ENCODE measurements at places on chromosomes 1 and 21.

DNA sequence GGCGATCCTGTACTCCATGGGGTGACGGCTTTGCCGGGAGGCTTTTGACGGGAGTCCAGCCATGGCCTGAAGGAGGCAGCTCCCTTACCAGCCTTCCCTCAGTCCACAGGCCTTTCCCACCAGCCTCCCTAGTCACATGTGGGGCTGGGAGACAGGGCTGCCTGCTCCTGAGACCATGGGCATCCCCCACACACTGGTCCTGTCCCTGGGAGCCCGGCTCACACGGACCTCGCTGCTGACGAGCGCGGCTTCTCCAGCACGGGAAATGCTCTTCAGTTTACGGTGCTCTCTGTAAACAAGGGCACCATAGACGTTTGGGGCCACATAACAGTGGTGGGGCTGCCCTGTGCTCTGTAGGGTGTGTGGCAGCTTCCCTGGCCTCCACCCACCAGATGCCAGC, 104.5 kb upstream of the TMEM51 start:
- DNase-seq: no peak

GRCh38 chr1:172970186-172970585, 80.6 kb downstream of the TNFSF18 start:
- no peak for DNase-seq

DNA sequence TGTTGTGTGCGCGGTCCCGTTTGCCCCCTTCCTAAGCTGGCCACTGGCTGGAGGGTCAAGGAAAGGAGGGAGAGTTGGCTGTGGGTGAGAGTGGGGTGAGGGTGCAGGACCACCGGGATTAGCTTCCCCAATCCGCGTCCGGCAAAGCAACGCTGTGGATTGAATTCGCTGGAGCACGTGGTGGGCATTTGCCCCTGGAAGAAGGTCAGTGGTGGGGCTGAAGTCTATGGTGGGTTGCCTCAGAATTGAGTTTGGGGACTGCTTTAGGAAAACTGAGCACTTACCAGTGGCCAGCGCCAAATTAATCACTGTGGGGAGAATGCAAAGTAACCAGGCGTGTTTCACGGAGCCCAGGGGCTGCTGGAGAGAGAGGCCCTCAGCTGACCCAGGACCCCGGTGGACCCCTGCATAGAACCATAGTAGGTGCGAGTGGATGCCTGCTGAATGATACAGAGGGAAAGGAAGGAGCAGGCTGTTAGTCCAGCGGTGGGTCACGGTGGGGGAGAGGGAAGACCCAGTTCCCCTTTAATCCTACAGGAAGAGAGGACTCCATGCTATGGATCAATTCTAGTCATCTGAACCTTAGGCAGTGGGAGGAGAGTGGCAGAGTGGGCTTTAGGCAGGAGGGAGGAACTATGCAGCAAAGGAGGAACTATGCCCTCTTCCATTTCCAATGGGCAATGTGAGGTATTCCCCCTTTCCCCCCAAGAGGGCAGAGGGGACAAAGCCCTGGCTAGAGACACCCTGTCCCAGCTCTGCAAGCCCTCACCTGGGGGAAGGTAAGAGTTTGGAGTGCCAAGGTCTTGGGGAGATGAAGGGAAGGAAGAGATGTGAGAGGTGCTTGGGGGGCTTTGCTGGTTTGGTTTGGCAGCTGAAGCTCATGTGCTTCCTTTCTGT, 1.2 kb downstream of the TNFRSF8 start:
- DNase-seq: no peak

DNA sequence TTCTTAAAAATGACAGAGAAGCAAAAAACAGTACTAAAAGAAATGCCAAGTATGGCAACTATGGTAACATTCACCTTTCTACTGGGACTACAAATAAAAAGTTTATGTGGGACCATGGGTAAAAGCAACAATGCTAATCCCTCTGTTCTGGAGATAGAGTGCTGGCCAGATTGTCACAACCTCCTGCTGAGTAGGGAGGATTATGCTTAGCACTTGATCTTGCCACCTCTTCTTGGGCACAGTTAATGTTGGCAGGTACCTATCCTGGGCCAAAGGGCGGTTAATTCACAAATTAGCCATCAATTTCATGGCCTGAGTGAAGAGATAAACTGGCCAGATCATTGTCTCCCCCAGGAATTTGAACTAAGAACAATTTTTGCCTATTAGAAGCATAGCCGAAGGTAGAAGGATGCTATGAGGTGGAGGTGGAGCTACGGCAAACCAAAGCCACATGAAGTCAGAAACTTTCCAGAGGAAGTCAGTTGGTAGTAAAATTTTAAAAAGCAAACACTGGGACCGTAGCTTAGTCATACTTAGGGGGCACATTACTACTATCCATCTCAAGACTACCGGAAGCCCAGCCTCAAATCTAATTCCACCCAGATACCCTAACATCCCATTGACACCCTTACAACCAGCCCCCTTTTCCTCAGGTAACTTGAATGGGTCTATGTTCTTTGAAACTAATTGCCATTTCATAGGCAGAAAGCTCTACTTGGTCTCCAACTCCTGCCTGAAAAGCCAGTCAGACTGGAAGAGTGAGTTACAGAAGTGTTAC, 2.7 kb downstream of the SCYL3 start:
- peak; percentile 52 for DNase-seq

GRCh38 chr1:41917835-41918449, 780 bp downstream of the HIVEP3 start:
- DNase-seq: peak; percentile 45

- no peak for DNase-seq
These were observed 32.8 kb downstream of the KRTAP24-1 start for GRCh38 chr21:30249936-30250335.

GRCh38 chr1:209937996-209938959, at the start of gene SYT14:
Gene SYT14, plus strand, starts transcription at chr1:209938217. Its CDS starts 48 bp downstream, at chr1:209938265.
- no peak for DNase-seq

DNA sequence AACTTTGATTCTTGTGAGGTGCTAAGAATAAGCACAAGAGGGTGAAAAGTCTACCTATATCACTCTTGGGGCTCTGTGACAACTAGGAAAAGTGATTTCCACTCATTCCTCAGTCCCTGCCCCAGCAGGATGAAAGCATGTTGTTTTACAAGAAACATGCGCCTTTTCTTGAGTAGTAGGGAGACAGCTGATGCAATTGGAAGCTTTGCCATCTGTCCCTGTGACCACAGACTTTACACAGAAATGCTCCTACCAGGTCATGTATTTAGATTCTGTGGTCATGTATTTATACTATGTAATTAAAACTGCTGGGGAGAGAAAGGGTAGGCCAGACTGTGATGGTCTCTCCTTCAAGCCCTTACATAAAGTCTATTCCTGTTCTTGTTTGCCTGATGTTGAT, 445.5 kb downstream of the PTPRC start:
- DNase-seq: no peak

DNA sequence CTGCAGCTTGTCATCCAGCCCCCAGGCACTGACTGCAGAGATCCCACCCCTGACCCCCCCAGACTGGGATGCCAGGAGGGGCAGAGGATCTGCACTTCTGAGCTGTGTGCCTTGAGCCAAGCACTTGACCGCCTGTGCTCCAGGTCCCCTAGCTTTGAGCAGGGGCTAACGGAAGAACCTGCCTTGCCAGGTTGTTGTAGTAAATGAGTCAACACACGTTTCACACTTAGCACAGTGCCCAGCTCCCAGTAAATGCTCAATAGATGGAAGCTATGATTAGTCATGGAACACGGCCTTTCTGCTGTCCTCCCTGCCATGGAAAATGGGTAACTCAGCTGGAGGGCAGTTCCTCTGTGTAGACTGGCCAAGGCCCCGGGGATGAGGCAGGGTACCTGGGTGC, 24.1 kb downstream of the IFFO2 start:
- no peak for DNase-seq

DNA sequence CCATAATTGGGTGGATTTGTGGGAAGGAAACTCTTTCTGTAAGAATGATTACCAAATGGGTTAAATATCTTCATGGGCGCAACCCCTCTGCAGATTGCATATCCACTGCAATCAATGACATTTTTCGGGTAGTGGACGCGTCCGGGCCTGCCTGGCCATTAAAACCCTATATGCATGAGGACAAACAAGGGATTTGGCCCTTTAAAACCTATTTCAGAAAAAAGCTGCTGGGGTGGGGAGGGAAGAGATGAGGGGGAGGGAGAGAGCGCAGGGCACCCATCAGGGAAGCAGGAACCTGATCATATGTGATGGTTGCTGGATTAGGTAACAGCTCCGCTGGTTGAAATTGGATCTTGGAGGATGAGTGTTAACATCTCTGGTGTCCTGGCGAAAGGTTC, 228.8 kb downstream of the PBX1 start:
- no peak for DNase-seq
